ENCODE measurements at places on chromosomes 11 and 22.
A peak's percentile ranks its signal among the peaks of the same experiment; 100 is the strongest.

- DNase-seq = no peak
These were observed 4.6 kb upstream of the PGGHG start for GRCh38 chr11:284105-285020.

DNA sequence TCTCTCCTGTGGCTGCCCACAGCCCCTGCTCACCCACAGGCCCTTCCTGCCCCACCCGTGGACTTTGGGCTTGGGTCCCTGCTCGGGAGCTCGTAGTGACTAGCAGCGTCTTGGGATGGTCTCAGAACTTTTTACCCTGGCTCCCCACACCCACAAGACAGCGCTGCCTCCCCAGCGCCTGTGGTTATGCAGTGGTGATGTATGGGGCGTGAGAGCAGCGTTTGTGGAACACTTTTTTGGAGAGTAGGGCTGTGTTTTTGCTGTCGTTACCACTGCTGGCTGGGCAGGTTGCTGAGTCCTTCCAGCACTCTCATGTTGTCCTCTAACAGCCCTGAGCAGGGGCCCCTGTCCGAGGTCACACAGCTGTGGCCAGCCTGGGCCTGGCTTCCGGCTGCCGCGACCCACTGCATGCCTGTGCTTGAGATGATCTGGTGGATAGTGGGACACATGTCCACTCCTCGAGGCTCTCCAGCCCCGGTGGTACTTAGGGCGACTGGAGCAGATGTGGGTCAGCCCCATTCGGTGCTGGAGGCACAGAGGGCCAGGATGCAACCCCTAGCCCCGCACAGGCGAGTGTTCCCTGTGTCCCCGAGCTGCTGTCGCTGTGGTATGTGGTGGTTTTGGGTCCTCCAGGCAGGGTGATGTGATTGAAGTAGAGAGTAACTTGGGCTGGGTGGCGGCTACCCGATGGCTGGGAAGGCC lies 7.1 kb upstream of the GRAMD4 start:
- no peak for DNase-seq

DNA sequence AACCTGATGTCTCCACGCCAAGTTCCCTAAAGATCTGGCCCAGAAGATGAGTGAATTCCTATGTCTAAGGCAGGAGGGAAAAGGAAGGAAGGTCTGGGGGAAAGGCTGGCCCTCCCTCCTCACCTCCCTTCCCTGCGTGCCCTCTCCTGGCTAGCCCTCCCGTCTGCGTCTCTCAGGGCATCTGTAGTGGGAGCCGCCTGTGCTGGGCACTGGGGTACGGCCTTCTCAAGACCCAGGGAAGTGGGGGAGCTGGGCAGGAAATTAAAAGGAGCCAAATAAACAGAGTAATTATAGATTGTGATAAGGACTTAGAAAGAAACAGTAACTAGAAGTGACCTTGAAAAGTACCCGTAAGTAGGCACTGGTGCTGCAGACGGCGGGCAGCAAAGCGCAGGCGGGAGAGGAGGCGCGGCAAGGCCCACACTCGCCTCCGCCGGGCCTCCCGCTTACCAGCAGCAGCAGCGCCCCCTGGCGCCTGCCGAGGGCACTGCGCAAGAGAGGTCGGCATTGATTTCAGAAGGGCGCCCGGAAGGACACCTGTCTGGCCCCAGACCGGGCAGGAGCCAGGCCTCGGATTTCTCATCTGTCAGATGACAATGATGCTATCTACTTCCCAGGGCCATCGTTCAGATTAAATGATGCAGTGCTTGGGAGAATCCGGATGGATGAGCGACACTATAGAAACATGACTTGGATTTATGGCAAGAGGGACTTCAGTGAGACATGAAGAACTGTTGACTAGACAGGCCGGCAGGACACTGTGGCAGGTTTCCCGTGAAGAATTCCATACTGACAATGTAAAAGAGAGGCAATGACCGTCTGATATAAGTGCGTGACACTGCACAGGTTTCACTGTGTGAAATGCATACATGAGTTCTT lies 7.3 kb downstream of the KCNJ1 start:
- DNase-seq = peak; percentile 73

GRCh38 chr11:118124929-118125535 lies 27.6 kb downstream of the SCN4B start:
- no peak for DNase-seq

- no peak for DNase-seq
These were observed 1.2 kb downstream of the MAPK8IP2 start for GRCh38 chr22:50601669-50602337.

DNA sequence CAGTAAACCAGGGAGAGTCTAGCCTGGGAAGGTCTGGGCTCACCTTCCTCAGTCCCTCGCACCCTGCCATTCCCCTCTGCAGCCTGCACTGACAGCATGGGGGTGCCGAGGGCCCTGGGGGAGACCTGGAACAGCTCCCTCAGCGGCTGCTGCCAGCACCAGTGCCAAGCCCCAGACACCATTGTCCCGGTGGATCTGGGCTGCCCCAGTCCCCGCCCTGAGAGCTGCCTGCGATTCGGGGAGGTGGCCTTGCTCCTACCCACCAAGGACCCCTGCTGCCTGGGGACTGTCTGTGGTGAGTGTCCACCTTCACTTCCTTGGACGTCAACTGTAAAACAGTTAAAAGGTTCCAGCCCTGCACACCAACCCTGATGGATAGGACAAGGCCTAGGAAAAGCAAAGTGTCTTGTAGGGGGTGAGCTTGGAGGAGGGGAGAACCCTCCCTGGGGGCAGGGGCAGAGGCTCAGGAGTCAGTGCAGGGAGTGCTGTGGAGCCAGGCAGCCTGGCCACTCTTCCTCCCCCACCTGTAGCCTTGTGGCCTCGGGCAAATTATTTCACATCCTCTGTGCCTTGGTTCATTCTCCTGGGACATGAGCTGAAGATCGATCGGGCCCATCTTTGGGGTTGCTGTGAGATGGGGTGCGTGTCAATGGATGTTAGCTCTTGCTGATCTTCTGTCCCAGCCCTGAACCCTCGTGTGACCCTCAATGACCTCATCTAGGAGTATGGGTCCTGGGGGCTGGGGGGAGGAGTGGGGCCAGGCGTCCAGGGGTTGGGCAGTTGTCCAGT lies 85.2 kb upstream of the MYOD1 start:
- DNase-seq = no peak

DNA sequence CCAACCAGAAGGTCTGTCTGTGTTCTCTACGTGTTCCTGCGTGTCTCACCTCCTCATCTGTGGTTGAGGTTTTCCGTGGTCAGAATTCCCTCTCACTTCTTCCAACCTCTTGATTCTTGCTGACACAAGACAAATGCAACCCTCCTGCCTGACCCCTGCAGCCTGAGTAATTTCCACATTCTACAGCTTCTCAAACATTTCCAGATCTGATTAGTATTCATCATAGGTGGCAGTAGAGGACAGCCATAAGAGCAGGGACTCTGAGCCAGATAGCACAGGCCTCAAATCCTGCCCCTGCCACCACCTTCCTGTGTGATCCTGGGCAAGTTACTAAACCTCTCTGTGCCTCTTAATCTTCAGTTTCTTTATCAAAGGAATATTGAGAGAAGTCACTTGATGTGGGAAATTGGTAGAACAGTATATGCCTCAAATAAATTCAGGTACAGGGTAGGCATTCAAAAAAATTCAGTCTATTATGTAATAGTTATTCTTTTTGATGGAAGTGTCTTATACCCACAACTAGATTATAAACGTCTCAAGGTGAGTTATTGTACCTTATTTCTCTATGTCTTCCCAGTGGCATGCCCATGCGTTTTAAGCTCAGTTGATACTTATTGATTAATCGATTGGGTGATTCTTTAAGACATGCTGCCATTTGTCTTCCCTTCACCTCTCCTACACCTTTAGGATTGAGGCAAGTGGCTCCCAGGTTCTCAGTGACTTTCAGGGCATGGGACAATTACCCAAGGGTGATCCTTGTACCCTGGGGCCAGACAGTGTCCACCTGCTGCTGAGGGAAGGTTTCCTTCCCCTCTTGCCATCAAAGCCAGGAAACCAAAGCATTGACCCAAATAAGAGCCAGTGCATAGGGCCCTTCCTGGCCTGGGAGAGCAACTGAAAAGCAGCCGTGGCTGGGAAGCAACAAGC lies 19.6 kb downstream of the POU2AF1 start:
- no peak for DNase-seq

DNA sequence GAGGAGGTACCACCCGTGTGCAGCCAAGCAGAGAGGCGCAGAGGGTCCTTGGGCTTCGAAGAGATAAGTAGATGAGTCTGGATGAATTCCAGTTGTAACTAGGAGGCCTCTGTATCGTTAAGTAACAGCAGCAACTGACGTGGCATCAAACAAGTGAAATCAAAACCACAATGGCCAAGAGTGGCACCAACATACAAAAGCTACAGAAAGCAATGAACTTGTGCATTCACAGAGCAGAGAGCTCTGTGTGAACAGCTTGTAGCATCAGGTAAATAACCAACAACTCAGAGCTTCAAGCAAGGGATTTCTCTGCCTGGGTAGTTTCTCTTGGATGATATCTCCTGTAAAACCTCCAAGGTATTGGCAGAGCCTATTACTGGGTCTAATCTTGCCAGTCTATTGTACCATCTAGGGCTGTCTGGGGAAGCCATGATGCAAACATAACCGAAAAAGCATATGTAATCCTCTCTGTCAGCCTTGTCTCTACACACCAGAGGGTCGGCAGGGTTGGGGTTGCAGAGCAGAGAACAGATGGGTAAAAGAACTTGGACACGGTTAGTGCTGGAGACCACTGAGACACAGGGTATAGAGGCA lies 83.1 kb upstream of the USP47 start:
- DNase-seq = no peak

DNA sequence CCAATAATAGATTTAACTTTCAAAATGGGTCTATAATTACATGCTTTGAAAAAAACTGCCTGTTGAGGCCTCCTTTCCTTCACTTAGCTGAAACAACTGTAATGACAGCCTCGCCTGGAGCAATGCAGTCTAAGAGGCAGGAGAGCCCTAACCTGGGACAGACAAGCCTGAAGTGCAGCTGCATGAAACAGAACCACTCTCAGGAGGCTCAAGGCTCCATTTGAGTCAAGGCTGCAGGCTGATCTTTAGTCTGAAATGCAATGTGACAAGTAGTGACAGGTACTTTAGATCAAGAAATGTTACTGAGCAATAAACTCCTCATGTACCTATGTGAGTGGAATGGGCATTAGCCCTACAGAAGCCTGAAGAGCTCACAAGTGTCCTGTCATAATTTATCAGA lies 414.0 kb upstream of the LUZP2 start:
- DNase-seq = no peak

DNA sequence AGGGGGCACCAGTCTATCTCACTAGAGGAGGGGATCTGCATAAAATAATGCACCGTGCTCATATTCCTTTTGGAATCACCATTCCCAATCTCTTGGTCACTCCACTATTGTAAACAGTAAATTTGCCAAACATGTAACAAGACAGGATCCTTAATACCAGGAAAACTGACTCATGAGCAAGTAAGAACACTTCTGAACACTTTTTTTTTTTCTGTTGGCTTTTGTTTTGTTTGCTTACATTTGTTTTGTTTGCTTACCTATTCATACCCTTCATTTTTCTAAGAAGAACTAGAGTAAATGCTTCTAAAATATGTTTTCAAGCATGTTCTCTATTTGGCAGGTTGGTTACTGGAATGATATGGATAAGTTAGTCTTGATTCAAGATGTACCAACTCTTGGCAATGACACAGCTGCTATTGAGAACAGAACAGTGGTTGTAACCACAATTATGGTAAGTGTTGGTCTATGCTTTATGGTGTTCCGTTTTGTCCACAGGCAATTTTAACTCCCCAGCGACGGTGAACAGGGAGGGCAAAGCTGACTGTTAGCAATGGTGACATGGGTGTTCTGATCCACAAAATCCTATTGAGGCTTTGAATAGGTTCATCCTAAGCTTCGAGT lies 111.8 kb downstream of the MSANTD4 start:
- peak; percentile 8 for DNase-seq

GRCh38 chr11:30938171-30938570 lies 352.0 kb upstream of the MPPED2 start:
- no peak for DNase-seq

- no peak for DNase-seq
These were observed 25.7 kb downstream of the ARHGEF17 start for GRCh38 chr11:73333640-73334383.

- no peak for DNase-seq
These were observed 650 bp upstream of the POU2AF3 start for GRCh38 chr11:111297696-111298095.

DNA sequence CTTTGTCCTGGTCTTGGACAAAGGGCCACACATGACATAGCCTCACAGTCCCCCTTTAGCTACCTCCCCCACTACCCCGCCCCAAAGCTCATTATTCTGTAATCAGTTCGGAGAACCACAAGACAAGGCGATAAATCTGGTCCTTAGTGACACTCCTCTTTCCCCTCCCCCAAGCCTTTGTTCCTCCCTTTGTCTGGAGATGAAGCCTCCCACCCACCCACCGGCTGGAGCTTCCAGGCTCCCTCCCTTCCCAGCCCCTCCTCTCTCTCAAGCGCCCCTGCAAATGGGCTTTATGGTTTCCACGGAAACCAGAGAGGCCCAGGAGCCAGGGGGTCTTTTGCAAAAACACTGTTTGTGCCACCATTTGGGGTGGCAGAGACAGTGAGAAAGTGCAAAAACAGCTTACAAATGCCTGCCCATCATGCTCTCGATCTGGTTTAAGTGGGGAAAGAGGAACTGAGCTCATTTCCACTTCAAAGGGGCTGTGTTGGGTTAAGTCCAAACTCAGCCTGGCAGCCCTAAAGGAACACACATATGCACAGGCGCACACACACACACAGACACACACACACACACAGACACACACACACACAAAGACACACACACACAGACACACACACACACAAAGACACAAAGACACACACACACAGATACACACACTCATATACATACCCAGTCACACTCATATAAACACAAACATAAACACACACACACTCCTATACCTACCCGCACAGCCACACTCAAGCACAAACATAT lies 23.5 kb downstream of the APLNR start:
- peak; percentile 55 for DNase-seq

DNA sequence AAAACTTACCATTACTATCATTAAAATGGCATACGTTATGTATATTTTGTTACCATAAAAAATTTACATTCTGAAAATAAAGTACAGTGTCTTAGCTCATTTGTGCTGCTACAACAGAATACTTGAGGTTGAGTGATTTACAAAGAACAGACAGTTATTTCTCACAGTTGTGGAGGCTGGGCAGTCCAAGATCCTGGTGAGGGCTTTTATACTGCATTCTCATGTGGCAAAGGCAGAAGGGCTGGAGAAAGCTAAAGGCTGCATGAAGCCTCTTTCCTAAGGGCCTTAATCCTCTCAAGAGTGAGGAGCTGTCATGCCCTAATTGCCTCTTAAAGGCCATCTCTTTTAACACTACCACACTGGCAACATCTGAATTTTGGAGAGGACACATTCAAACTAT lies 13.3 kb downstream of the GGTLC2 start:
- DNase-seq = no peak

- peak; percentile 97 for DNase-seq
These were observed 85.5 kb downstream of the ETS1 start for GRCh38 chr11:128501632-128502549.

Data from fibroblast of pulmonary artery (primary cell).